ENCODE measurements at places on chromosomes 3 and 15.

DNA sequence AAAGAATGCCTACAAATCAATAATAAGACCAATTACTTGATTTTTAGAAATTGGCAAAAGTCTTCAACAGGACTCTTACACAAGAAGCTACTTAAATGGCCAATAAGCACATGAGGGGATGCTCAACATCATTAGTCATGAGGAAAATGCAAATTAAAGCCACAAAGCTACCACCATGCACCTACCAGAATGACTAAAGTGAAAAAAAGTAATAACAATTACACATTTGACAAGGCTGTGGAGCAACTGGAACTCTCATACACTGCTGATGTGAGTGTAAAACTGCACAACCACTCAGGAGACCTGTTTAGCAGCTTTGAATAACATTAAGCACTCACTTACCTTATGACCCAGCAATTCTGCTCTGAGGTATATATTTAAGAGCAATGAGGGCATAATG, 68.4 kb downstream of the PPCDC start:
- no peak for DNase-seq

DNA sequence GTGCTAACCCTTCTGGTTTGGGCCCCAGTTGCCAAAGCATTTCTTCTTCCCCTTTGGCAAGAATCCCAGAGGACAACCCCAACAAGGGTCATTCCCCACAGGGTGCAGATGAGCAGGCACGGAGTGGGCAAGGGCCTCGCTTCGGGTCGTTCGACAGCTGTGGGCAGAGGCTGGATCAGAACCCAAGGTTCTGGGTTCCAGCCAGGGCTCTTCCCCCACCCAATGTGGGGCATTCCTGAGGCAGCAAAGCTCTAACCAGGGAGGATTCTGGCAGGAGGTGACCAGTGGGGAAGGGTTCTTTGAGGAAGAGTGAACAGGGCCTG, 48.3 kb downstream of the CYP11A1 start:
- no peak for DNase-seq

DNA sequence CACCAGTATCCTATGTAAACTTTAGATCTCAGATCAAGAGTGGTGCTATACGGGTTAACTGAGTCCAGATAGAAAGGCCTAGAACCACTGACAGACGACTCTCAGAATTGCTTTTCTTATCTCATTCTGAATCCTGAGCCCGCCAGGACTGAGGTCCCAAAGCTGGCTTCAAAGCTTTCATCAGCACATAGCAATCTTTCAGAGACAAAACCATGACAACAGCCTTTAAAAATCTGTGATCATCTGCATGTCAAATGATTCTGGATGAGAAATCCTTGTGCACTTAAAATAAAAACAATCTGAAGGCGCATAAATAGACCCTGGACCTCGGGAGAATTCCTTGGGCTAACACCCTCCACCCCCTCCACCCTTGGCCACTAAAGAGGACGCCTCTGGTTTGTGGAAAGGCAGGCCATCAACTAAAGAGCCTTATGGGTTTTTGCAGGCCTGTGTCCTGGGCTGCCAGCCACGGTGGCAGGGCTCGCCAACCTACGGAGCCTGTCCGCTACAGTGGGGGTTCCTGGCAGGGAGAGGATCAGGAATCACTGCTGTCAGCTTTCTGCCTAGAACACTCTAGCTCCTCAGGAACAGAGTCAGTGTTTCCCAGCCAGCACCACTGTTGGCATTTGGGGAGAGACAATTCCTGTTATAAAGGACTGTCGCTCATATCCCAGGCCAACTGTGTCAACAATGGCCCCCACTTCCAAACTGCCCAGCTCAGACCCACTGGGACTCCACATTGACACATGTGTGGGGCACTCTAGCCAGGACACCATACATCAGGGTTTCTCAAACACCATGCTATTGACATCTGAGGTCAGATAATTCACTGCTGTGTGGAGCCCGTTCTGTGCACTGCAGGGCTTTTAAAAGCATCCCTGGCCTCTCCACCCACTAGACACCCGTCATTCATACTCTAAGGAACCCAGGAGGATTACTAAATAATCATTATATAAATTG, 20.2 kb downstream of the TLE3 start:
- DNase-seq = no peak

GRCh38 chr15:41691471-41691870, 31.3 kb downstream of the MGA start:
- no peak for DNase-seq

GRCh38 chr3:146899171-146899570, 294.0 kb upstream of the PLSCR5 start:
- no peak for DNase-seq

GRCh38 chr15:70259028-70259424, 161.3 kb upstream of the TLE3 start:
- DNase-seq = peak; percentile 56

- no peak for DNase-seq
Observed at GRCh38 chr3:13543253-13543652, 5.7 kb upstream of the FBLN2 start.

GRCh38 chr3:195754141-195754540, 33.4 kb downstream of the MUC20 start:
- no peak for DNase-seq

- no peak for DNase-seq
Observed at GRCh38 chr3:164806188-164806587, 272.1 kb downstream of the SI start.

GRCh38 chr3:15769256-15769915, 28.4 kb downstream of the ANKRD28 start:
- no peak for DNase-seq

DNA sequence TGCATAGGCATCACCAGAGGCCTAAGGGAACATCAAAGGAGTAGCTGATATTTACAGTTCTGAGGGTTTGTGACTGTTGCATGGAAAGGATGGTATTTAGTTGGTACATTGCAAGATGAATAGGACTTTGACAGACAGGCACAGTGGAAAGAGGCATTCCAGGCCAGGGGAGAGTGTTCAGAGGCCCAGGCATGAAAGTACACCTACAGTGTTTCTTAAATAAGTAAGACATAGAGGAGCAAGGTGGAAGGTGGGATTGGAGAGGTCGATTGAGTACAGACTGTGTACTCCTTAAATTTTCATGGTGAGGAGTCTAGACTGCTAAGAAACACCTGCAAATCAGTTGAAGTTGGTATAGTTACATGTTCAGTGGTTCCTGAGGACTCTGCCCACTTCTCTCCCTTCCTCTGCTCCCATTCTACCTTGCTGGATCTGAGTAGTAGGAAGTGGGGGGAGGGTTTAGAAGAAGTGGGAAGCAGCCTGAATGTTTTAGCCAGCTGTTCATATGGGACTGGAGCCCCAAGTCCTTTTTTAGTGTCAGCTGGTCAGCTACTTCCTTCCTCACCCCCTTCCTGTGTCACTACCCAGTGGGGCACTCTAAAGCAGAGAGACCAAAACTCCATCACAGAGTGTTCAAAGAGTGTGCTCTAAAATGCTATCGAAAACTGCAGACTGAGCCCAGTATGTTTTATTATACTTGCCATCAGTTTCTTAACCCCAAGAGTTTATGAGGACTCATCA, 14.0 kb downstream of the KLHL18 start:
- DNase-seq = no peak

- DNase-seq = no peak
Observed at GRCh38 chr3:150232992-150233451, 175.1 kb upstream of the TSC22D2 start.

Data from CD4-positive, alpha-beta T cell treated with Interleukin-15 for 4 hours (primary cell).